ENCODE measurements at places on chromosomes 2 and 18. TPM values are rescaled to one million over a fixed set of nuclear protein-coding genes. Genes with fewer than 3 reads are reported as not detected.
A peak's percentile ranks its signal among the peaks of the same experiment; 100 is the strongest.

GRCh38 chr2:146992057-146992456 lies 852.8 kb upstream of the ACVR2A start:
- H3K36me3 ChIP-seq = no peaks in the 10 kb centered on the region
- no peak overlapping the region for H3K4me3 ChIP-seq
- DNase-seq = no peak
- H3K27me3 ChIP-seq = no peaks in the 10 kb centered on the region
- no peak overlapping the region for H3K27ac ChIP-seq
- no peaks in the 10 kb centered on the region for H3K4me1 ChIP-seq

DNA sequence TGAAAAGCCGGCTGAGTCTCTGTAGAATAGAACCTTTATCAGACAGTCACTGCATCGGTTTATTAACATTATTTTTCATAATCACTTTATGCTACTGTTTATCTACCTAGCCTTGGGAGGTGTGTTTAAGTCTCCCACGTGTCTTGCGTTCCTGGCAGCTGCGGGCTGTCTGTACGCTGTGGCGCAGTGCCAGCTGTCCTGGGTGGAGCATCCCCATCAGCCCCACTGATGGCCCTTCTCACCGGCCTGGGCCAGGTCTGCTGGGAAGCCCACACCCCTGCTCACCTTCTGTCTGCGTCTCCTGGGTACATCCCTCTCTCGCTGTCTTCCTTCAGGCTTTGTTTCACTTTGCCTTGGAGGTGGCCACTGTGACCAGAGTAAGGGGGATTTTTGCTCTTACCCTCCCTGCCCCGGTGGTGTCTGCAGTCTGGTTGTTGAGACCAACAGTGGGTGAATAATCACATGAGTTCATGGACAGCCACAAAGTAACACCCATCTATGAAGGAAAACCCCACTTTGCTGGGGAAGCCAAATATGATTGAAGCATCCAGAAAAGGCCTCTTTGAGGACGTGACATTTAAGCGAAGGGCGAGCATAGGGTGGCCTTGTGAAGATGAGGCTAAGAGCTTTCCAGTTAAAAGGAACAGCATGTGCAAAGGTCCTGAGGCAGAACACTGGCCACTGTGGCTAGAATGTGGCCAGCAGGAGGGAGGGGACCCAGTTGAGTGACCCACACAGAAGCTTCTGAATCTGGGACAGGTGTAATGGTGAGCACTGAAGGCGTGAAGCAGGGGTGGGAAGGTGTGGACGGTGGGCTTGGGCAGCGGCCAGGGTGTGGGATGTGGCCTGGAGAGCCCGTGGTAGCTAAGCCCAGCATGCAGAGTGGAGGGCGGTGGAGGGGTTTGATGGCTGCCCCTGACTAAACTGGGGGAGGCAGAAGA lies 41.7 kb downstream of the RAMP1 start:
- peak overlapping the region; percentile 97 for H3K27ac ChIP-seq
- no peaks in the 10 kb centered on the region for H3K27me3 ChIP-seq
- no peaks in the 10 kb centered on the region for H3K36me3 ChIP-seq

Gene TFPI
- polyA plus RNA-seq = 13.5 TPM

GRCh38 chr18:49178321-49178720 lies 227.6 kb upstream of the SMAD7 start:
- H3K36me3 ChIP-seq = no peaks in the 10 kb centered on the region
- no peaks in the 10 kb centered on the region for H3K27me3 ChIP-seq
- DNase-seq = no peak
- H3K4me1 ChIP-seq = peaks cover 5% of the 10 kb centered on the region

Gene COLEC11
- 8.8 TPM for polyA plus RNA-seq

Gene SYT4
- not detected for polyA plus RNA-seq

DNA sequence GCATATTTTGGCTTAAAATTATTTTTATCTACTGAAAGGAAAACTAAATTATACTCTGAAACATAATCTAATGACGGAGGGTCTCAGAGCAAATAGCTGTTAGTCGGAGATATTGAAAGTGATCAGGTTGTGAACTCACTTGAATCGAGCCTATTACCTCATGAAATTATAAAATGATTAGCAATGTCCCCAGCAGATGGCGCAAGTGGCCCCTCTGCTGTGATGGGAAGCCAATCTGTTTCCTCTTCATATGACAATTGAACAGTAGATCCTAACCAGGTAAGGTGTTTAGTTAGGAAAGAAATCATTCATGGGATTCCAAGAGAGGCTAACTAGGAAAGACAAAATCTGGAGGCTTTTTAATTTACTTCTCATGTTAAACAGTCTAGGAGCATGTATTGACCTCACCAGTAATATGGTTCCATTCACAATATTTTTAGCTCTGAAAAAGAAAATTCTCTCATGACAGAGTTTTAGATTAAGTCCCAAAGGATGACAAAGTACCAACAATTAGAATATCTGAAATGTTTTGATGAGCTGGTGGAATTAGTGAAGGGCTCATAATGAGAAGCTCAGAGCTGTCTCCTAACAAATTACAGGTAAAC lies 29.9 kb upstream of the MPPE1 start:
- H3K27me3 ChIP-seq = no peaks in the 10 kb centered on the region
- DNase-seq = peak; percentile 71
- H3K4me3 ChIP-seq = no peak overlapping the region
- H3K36me3 ChIP-seq = no peaks in the 10 kb centered on the region
- H3K27ac ChIP-seq = no peak overlapping the region

DNA sequence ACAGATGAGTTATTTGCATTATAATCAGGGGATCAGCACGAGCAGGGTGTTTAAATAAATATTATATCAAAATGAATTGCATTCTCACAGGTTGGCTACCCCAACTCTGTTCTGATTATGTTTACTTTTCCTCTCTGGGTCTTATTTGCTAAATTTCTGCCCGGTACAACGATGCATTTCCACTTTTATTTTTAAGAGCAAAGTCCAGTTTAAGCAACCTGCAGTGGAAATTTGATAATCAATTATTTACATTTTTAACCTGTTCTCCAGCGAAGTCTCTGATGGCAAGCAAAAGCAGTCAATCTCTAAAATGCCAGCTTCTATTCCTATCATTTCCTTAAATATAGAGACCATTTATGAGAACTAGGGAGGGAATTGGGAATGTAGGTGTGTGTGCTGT lies 966.6 kb upstream of the SOX11 start:
- H3K4me1 ChIP-seq = no peaks in the 10 kb centered on the region
- no peak overlapping the region for H3K27ac ChIP-seq
- DNase-seq = no peak
- H3K36me3 ChIP-seq = no peaks in the 10 kb centered on the region
- no peaks in the 10 kb centered on the region for H3K27me3 ChIP-seq
- H3K4me3 ChIP-seq = no peak overlapping the region

Gene HMSD
- not detected for polyA plus RNA-seq
